ENCODE measurements at places on chromosomes 16 and 17.

DNA sequence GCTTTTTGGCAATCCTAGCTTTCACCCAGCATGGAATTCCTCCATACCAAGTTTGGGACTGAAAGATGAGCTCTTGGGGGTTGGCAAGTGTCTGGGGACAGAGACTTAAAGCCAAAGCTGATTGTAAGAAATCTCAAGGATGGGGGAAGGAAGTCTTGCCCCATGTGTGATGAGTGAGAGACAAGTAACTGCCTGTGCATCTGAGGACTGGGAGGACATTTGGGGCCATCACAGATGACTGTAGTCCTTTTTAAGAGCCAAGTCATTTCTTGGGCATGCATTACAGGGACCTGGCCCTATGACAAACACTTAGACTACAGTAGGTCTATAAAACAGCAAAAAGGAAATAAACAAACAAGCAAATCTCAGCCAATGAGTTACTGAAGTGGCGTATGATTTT, 36.3 kb upstream of the CCL2 start:
- no peak for DNase-seq

GRCh38 chr16:56282451-56282850, 91.2 kb downstream of the GNAO1 start:
- DNase-seq: no peak

GRCh38 chr17:66340720-66341119, 38.3 kb downstream of the PRKCA start:
- no peak for DNase-seq

DNA sequence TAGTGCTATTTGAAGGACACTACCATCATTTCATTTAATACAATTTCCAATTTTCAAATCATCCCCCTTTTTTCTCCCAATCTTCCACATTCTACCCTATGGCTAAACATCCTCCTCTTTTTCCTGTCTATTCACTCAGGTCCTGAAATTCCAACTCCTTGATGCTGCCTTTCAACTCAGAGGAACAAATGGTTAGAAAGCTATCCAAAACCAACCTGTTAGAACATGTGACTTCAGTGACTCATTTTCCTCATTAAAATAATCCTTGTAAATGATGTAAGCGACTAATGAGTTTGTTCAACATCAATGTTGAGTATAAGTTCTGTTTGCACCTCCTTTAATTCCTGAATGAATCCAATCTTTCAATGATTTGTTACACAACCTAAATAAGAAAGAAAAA, 5.5 kb downstream of the PSMD12 start:
- DNase-seq: no peak

DNA sequence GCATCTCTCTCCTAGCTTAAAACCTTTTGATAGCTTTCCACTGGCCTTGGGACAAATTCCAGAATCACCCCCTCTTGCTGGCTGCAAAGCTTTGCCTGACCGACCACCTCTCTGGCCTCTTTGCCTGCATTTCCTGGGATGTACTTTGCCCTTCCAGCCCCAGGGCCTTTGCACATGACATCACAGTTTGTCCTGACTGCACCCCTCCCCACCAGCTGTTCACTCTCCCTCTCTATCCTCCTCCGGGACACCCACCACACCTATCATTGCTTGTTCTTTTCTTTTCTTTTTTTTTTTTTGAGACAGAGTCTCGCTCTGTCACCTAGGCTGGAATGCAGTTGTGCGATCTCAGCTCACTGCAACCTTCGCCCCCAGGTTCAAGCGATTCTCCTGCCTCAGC, 7.9 kb downstream of the AANAT start:
- no peak for DNase-seq

DNA sequence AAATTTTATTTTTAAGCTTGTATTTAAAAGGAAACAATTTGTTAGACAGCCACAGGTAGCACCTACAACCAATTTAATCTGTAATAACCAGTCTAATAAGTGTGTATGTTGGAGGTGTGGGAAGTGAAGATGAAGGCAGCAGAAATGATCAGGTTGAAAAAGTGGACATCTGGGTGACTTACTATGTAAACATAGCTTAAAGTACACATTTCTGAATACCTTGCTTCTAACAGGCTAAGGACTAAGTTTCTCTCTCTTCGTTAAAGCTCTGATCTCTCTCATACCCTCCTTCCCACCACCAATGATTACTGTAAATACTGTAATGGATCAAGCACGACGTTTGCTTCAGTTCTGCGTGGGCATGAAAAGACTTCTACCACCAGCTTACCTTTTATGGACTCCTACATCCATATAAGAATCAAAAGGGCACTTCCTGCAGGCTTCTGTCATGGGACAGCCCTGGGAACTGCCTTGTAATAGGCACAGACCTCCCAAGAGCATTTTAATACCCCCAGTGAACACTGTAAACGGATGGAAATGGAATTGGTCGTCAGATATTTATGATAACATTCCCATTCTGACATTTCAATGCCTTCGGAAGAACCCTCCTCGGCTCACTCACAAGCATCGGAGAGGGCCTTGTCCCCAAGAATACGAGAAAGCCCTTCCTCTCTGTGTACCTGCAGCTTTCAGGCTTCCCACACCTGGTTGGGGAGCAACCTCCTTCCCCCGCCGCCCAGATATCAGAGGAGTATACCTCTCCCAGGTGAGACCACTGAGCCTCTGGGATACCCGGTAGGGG, 700 bp downstream of the CCDC43 start:
- DNase-seq: no peak

- no peak for DNase-seq
Observed at GRCh38 chr17:57257195-57257894, 1.0 kb downstream of the MSI2 start.

DNA sequence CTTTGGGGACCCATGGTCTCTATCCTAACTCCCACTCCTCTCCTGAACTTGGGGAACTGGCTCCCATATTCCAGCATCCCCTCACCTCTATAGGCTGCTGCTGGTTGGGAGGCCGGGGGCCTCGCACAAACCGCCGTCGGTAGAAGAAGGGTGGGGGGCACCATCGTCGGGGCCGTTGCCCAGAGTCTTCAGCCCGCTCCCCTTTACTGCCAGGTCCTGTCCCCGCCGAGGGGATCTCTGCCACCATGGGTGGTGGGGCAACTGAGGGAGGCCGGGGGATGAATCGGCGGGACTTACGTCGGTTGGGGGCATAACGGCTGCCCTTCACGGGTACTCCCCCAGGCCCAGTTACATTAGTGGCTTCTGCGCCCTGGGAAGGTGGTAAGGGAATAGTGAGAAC, 4.3 kb downstream of the YBX2 start:
- no peak for DNase-seq

GRCh38 chr16:81280393-81280792, 34.4 kb upstream of the GAN start:
- no peak for DNase-seq

GRCh38 chr17:61806081-61806828, 57.1 kb downstream of the BRIP1 start:
- no peak for DNase-seq

DNA sequence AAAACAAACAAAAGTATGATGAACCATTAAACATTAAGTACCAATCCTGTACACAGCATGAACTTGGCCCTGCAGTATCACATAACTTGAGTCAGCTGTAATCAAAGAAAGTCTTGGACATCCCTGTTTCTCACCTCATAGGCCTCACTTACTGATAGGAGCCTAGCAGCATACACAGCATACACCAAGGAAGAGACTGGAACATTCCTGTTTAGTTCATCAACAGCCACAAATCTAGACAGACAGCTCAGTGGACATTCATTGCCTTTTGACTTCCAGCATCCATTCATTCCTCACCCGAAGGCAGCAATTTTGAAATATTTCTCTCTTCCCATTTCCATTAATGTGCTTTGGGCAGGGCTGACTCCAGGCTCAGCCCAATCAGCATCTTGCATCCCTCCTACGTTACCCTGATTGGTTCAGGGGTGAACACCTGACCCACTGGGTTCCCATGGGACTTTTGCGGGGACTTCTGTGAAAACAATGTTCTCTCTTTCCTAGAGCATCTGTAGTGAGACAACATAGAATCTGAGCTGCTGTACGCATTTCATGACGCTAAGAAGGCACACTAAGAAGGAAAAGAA, 336.7 kb upstream of the ZFHX3 start:
- DNase-seq: no peak

DNA sequence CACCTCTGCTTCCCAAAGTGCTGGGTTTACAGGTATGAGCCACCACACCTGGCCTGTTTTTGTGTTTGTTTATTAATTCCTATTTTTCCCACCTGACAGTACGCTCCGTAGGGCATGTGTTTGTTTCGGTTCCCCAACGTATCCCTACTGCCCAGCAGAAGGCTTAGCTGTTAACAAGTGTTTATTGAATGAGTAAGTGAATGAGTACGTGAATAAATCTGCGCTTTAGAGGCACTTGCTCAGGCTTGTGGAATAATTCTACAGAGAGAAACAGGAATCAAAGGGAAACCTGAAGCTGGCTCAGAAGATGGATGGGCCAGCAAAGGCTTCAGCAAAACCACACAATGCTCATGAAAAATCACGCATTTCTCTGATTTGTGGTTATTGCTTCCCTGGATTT, 647.9 kb downstream of the MAF start:
- no peak for DNase-seq

- DNase-seq: peak; percentile 68
Observed at GRCh38 chr16:58494981-58495520, 4.9 kb upstream of the NDRG4 start.

DNA sequence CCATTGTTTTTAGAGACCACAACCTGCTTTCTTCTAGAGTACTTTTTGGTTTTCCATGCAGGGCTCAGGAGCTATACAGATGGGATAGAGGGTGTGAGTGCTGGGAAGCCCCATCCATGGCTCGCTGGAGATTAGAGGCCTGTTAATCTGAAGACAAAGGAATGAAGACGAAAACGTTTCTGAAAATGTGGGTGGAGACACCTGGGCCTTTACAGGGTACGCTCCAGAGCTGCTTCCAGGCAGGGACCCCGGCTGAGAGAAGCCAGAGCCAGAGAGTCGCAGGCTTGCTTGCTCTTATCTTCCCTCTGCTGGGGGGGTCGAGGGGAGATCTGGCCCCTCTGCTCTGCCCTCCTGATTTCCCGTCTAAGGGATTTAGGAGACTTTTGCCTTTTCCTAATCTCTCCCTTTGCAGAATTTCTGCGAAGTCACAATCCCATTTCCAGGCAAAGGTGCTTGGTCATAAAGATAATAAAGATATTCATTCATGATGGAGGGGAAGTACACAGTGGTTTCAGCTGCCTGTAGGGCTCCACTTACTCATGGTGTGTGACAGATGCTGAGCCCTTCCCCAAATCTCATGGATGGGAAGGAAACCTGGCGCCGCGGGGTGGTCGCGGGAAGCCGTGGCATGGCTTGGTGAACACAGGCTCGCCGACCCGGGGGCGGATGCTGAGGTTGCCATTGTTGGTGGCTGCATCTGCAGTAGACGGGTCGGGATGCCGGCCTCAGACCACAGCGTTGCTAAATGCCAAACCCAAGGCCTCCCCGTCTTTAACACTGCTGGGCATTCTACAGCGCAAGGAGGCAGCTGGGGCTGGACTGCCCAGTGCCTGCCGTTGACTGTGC, 4.8 kb upstream of the SOCS3 start:
- DNase-seq: no peak

DNA sequence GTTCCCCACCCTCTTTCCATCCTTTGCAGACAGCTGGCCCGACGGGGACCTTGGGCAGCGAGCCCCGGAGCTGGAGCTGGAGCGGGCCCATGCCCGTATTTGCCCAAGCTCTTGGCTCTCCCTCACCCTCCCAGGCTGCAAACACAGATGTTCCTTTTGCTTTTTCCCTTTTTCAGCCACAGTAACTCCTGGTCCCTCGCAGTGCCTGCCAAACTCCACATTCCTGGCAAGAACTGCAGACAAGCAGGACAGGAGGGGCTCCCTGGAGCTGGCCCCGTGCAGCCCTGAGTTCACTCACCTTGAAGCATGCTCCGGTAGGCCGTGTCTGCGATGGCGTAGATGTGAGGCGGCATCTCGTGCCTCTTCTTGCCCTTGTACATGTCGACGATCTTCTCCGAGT, 33.9 kb downstream of the MYH11 start:
- no peak for DNase-seq

DNA sequence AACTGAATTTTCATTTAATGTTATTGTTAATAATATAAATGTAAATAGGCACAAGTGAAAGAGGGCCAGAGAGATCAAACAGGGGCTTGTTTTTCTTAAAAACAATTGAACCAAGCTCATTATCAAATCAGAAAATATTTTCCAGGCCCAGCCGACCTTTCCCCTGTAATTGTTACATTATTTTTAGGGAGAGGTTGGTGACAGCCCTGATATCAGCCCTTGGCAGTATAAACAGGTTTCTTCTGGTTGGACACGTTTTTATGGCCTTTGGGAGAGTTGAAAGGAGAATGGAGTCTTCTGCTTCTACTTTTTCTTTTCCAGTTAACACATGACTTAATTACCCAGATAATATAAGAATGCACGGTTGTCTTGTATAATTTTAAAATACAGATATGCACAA, 40.0 kb upstream of the COQ7 start:
- no peak for DNase-seq

DNA sequence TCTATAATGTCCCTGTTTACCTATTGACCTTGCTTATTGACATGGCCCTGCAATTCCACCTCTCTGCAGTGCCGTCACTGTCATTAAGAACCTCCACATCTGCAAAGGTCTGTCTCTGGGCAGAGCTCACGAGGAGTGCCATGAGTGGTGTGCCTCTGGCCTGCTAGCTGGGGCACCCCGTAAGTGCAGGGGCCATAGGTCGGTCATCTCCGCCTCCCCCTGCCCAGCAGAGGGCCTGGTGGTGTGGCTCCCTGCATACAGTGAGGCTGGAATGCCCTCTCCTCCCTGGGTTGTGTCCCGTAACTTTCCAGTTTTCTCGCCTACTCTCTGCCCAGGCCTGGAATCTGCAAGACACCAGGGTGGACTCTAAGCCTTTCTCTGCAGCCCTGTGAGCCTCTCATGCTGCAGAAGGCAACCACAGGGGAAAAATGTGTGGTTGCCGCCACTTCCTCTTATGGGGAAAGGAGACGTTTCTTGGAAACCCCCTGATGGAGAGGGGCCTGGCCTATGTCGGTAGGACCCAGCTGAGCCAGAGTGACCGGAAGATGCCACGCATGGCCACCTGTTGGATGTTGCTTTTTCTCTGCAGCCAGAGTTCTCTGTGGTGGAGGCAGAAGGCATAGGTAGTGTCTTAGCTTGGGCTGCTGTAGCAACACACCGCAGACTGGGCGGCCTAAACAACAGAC, 2.7 kb upstream of the SNX20 start:
- DNase-seq: peak; percentile 56

DNA sequence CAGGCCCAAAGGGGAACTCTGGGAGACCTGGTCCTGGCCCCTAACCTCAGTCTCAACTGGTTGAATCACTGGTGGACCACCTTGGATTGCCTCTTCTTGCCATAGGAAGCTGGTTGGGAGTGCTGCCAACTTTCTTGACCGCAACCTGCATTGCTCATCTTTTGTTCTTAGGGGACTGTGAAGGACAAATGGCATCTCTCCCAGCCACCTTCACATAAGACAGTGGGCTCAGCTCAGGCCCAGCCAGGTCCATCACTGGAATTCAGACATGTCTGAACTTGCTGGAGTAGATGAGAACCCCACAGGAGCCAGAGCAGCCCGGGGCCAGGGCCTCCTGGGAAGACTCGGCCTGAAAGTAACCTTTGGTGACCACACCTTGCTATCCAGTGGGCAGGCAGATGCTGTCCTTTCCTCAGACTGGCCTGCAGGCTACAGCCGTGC, 18.8 kb downstream of the ADORA2B start:
- no peak for DNase-seq

GRCh38 chr17:43967251-43967875, 13.6 kb upstream of the PYY start:
- DNase-seq: no peak
